ENCODE measurements at places on chromosomes 12 and 14. TPM values are rescaled to one million over a fixed set of nuclear protein-coding genes. Genes with fewer than 3 reads are reported as not detected.

GRCh38 chr12:48542300-48542928 lies 17.0 kb downstream of the OR8S1 start:
- H3K27me3 ChIP-seq, result peaks cover 4% of the 10 kb centered on the region
- no peak overlapping the region for H3K27ac ChIP-seq
- no peaks in the 10 kb centered on the region for H3K4me1 ChIP-seq
- peak; percentile 27 for DNase-seq

DNA sequence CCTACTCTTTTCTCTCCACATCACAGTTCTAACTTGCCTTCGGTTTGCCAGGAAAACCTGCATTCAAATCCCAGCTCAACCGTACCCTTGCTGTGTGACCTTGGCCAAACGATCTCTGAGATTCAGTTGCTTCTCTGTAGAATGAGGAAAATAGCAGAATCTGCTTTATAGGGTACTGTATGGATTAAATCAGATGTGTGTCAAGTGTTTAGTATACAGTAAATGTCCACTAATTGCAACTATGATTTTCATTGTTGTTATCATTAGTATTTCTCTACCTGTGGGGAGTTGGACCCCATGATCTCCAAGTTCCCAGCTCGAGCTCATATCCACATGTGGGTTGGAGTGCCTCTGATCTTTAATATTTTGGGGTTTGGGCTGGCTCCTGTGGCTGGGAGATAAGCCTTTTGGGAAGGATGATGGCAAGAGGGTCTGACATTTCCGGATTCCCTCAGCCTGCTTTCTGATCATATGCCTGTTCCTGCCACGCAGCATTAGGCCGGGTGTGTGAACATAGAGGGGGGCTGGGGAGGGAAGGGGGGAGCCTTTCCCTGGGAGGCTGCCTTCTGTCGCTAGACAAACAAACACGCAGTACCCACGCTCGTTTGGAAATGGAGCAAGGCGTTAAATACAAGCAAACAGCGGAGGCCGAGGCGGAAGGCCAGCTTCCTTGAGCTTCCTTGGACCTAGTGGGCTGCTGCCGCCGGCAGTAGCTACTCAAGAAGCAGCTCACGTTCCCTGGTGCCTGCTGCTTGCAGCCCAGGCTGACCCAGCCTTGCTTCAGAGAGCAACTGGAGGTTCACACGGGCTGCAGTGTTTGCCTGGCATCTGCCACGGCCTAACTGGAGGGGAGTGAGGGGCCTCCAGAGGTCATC lies 213.5 kb upstream of the LHX5 start:
- H3K4me3 ChIP-seq, result no peak overlapping the region
- H3K4me1 ChIP-seq, result no peaks in the 10 kb centered on the region
- H3K27me3 ChIP-seq, result no peaks in the 10 kb centered on the region

DNA sequence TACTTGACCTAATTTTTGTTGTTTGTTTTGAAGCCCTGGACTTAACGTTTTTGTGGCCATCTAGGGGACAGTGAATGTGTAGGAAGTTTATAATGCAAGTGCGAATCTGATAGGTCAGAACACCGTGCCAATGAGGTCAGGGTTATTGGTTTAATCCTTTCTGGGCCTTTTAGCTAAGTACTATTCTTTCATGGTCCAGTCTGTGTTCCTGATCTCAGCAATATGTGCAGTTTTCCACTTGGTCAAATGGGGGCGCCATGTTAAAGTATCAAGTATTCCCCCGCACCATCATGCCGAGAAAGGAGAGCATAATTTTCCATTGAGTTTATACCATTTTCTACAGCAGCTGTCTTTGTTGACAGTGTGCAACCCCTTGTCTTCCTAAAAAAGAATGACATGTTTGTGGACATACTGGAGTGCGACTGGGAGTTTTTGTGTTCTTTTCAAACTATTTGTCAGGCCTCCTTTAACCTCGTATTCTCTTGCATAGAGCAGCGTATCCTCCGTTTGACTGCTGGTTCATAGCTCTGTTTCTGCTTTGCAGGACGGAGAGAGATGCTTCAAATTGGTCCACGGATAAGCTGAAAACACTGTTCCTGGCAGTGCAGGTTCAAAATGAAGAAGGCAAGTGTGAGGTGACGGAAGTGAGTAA lies 1.3 kb downstream of the AHSA1 start:
- no peaks in the 10 kb centered on the region for H3K27me3 ChIP-seq
- H3K4me1 ChIP-seq, result peaks cover 4% of the 10 kb centered on the region
- peak overlapping the region; percentile 77 for H3K4me3 ChIP-seq
- DNase-seq, result peak; percentile 69

- peaks cover 37% of the 10 kb centered on the region for H3K4me1 ChIP-seq
- DNase-seq, result no peak
- no peaks in the 10 kb centered on the region for H3K27me3 ChIP-seq
- H3K4me3 ChIP-seq, result no peak overlapping the region
- H3K27ac ChIP-seq, result no peak overlapping the region
Observed at GRCh38 chr12:50926415-50926814, 25.9 kb upstream of the HIGD1C start.

DNA sequence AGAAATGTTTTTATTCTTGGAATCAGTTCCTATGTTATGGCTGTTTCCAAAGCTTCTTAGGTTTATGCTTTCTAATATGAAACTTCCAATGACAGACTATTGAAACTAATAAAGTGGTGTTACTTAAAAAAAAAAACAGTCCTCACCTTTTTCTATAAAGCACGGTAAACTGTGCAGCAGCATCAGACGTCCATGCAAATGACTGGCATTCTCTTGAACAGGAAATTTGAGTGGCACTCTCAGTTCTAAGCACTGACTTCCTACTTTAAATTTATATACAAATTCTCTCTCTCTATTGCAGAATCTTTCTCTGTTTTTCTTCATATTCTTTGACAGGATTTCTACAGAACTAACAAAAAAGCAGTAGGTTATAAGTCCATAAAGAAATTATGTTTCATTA lies 2.8 kb upstream of the RAD51AP1 start:
- H3K27ac ChIP-seq, result no peak overlapping the region
- H3K4me1 ChIP-seq, result peaks cover 19% of the 10 kb centered on the region
- H3K4me3 ChIP-seq, result no peak overlapping the region
- H3K27me3 ChIP-seq, result no peaks in the 10 kb centered on the region
- no peaks in the 10 kb centered on the region for H3K36me3 ChIP-seq
- DNase-seq, result no peak

GRCh38 chr12:132357623-132358186 lies 28.3 kb upstream of the GALNT9 start:
- no peak for DNase-seq
- H3K4me3 ChIP-seq, result no peak overlapping the region
- no peak overlapping the region for H3K27ac ChIP-seq

DNA sequence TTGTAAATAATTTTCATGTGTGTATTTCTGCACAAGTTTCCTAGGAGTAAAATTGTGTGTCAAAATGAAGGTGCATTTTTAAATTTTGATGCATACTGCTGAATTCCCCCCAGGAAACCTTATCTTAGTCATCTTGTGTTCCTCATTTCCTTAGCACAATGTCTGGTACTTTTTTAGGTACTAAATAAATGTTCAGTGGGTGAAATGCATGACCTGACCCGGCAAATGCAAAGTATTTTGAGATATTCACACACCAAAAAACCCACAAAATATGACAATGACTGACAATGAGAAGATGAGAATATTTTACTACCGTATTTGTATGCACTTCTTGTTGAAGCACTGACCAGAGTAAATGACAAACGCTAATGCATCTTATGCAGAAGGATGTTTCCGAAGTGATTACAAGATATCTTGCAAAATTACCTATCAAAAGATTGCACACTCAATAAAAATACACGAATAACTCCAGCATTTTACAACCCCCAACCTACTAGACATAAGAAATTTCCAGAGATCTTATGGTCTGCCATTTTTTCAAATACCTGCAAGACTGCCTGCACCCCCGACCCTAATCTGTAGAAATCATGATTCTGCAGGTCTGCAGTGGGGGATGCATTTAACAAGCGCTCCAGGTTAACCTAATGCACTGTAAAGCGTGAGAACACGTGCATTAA lies 895 bp upstream of the PRKAB1 start:
- H3K27ac ChIP-seq, result peak overlapping the region; percentile 94
- H3K27me3 ChIP-seq, result no peaks in the 10 kb centered on the region
- H3K4me1 ChIP-seq, result peaks cover 46% of the 10 kb centered on the region
- no peak for DNase-seq

DNA sequence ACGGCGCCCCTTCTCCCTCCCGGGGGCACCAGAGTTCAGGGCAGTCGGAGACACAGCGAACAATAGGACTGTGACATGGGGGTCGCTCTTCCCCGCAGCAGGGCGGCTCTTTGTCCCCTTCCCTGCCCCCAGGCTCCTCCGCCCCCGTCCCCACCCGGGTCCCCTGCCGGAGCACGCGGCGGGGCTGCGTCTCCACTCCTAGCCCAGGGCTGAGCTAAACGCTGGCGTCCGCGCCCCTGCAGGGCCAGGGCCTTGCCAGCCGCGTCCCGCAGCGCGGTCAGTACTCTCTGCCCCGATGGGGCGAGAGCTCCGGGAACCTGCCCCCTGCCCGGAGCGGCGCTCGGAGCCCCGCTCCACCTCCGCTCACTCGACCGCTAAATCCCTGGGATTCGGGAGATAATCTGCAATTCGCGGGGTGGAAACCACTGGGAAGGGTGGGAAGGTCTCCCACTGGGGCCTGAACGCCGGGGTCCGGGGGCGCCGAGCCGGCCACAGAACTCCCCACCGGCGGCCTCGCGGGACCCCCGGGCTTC lies 825 bp upstream of the CCDC85C start:
- H3K4me1 ChIP-seq, result peaks cover 38% of the 10 kb centered on the region
- DNase-seq, result no peak
- peak overlapping the region; percentile 79 for H3K27ac ChIP-seq
- peak overlapping the region; percentile 75 for H3K4me3 ChIP-seq
- H3K36me3 ChIP-seq, result no peaks in the 10 kb centered on the region
- H3K27me3 ChIP-seq, result no peaks in the 10 kb centered on the region

- no peak overlapping the region for H3K27ac ChIP-seq
- H3K4me1 ChIP-seq, result no peaks in the 10 kb centered on the region
- H3K4me3 ChIP-seq, result no peak overlapping the region
- no peaks in the 10 kb centered on the region for H3K36me3 ChIP-seq
- H3K27me3 ChIP-seq, result no peaks in the 10 kb centered on the region
- no peak for DNase-seq
Observed at GRCh38 chr12:116157845-116158267, 119.6 kb downstream of the MED13L start.

GRCh38 chr12:77795699-77796098 lies 35.0 kb upstream of the NAV3 start:
- no peak overlapping the region for H3K27ac ChIP-seq
- H3K4me3 ChIP-seq, result no peak overlapping the region
- no peaks in the 10 kb centered on the region for H3K27me3 ChIP-seq
- no peaks in the 10 kb centered on the region for H3K4me1 ChIP-seq
- H3K36me3 ChIP-seq, result no peaks in the 10 kb centered on the region

GRCh38 chr14:61406675-61407074 lies 85.3 kb downstream of the PRKCH start:
- H3K27me3 ChIP-seq, result no peaks in the 10 kb centered on the region
- H3K4me3 ChIP-seq, result no peak overlapping the region
- H3K36me3 ChIP-seq, result no peaks in the 10 kb centered on the region
- no peak overlapping the region for H3K27ac ChIP-seq

DNA sequence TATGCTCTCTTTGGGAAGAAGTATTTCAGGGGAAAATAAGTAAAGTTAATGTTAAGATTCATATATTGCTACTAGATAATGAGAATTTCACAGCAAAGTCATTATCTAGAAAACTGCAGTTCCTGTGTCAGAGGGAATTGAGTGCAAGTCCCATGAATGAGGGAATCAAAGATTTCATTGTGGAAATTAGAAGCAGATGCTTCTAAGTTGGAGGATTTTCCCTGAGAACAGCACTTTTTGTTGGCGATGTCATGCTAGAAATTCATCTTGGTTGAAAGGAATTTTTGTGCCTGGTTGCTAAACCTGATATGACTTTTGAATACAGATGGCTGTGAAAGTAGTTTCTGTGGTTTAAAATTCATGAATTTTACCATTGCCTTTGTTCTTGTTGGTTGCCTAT lies 25.6 kb downstream of the FRMD6 start:
- no peak for DNase-seq
- no peaks in the 10 kb centered on the region for H3K36me3 ChIP-seq
- no peak overlapping the region for H3K4me3 ChIP-seq
- H3K4me1 ChIP-seq, result peaks cover 29% of the 10 kb centered on the region
- no peaks in the 10 kb centered on the region for H3K27me3 ChIP-seq

- H3K27me3 ChIP-seq, result no peaks in the 10 kb centered on the region
- no peak overlapping the region for H3K27ac ChIP-seq
- no peak overlapping the region for H3K4me3 ChIP-seq
Observed at GRCh38 chr12:15896867-15897266, 14.3 kb upstream of the DERA start.

DNA sequence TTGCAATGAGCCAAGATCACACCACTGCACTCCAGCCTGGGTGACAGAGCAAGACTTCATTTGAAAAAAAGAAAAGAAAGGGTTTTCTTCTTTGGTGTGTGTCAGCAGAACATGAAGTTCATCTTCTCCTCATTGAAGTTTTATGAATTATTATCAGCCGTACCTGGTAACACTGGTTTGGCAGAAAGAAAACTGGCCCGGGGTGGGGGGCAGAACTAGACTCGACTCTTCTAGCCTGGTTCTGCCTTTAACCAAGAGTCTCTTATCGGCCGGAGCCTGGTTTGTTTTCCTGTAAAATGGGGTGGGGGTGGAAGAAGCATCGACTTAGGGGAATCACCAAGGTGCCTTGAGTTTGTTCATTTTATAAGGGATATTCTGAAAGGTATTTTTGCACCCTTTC lies 64.1 kb downstream of the TECPR2 start:
- H3K36me3 ChIP-seq, result no peaks in the 10 kb centered on the region
- no peaks in the 10 kb centered on the region for H3K27me3 ChIP-seq
- no peak overlapping the region for H3K4me3 ChIP-seq
- H3K4me1 ChIP-seq, result no peaks in the 10 kb centered on the region
- no peak overlapping the region for H3K27ac ChIP-seq
- no peak for DNase-seq

DNA sequence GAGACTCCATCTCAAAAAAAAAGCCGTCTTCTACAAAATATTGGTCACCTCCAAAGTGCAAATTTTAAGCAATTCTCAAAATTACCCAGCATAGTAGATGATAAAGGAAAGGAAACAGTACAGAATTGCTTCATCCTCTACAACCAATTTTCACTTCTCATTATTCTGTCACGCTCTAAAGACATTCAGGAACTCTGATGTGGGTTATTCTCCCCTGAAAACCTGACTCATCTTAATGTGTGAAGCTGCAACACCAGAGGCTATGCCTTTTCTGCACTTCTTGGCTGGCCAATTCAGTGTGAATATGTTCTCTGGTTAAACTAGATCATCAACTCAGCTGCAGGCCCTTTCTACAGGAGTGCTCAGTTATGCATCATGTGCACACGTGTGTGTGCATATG lies 11.0 kb downstream of the PTGER2 start:
- peaks cover 14% of the 10 kb centered on the region for H3K4me1 ChIP-seq
- no peaks in the 10 kb centered on the region for H3K27me3 ChIP-seq
- no peak overlapping the region for H3K27ac ChIP-seq
- no peak overlapping the region for H3K4me3 ChIP-seq
- H3K36me3 ChIP-seq, result no peaks in the 10 kb centered on the region
- no peak for DNase-seq

The FOXN4 gene
- 0.22 TPM for total RNA-seq

The GPX2 gene
- total RNA-seq, result not detected

The PRIM1 gene
- total RNA-seq, result 3.3 TPM

The LTB4R2 gene
- 4.0 TPM for total RNA-seq

The CCDC175 gene
- total RNA-seq, result not detected

The PROX2 gene
- not detected for total RNA-seq

The MYF6 gene
- total RNA-seq, result not detected

Data from adrenal gland (tissue), 19 donors.